ENCODE measurements at places on chromosomes 1 and 21.

GRCh38 chr1:66831529-66832239, 30.6 kb upstream of the INSL5 start:
- DNase-seq, result no peak

DNA sequence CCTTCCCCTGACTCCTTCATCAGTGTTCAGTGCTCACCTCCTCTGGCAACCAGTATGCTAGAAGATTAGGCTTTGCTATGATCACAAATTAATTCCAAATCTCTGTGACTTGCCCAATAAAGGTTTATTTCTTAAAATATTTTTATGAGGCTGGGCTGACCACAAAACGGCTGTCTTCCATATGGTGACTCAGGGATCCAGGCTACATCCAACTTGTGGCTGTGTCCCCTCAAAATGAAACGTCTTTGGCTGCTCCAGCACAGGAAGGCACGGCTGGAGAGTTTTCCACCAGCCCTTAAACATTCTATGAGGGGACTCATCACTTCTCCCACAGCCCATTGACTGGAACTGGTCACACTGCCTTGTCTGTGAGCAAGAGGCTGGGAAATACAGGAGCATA, 131.5 kb downstream of the HUNK start:
- DNase-seq, result no peak

DNA sequence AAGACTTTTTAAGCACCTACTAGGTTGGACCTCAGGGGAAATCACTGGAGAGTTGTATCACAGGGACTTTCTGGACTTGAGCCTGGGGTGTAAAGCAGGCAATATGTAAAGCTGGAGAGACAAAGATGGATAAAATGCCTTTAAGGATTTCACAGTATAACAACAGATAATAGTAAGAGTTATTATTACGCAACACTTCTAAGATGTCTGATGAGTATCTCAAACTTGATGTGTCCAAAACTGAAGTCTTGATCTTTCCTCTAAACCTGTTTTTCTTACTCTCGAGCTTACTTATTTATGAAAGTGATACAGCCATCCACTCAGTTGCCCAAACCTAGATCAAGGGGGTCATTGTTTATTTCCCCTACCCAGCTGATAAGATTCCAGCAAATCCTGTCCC, 2.1 kb upstream of the STRIP1 start:
- no peak for DNase-seq

DNA sequence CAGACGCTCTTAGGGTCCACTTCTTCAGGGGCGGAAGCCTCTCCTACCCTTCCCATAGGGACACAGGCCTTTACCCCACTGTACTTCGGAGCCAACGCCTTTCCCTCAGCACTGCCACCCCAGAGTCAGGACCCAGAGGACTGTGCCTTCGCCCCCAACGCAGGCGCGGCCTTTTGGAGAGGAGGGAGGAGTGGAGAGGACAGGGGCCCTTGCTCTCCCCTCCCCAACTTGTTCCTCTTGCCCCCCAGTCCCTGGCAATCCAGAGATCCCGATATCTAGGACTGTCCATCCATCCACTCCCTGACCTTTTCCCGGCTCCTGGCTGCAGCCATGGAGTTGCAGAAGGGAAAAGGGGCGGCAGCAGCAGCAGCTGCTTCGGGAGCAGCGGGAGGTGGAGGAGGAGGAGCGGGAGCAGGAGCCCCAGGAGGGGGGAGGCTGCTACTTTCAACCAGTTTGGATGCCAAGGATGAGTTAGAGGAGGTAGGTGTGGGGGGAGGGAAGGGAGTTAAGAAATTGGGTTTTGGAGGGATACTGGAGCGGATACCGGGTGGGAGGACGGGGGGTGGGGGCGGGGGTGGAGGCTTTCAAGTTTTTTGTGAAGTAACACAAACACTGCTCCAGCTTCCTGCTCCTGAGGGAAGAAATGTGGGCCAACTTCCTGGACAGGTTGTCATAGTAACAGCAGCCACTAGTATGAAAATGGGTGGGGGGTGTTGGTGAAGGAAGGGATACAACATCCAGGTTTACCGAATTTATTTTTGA, 636 bp downstream of the INTS3 start:
- DNase-seq, result peak; percentile 43

GRCh38 chr1:95098196-95098595, 19.0 kb upstream of the TLCD4 start:
- DNase-seq, result no peak

DNA sequence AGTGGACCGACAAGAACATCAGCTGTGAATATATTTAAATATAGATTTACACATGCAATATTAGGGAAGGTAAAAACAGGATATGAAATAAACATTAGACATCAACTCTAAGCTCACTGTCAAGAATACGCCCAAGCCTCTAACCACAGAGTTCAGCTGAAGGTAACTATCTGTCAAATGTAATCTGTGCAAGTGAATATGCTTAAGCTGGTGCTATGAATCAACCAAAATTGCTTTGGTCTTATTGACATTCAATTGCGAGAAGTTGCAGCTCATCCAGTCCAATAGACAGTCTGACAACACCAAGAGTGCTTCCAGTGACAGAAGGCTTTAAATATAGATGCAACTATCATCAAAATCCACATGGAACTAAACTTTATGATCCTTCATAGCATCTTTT, 32.3 kb downstream of the USH2A start:
- DNase-seq, result no peak

DNA sequence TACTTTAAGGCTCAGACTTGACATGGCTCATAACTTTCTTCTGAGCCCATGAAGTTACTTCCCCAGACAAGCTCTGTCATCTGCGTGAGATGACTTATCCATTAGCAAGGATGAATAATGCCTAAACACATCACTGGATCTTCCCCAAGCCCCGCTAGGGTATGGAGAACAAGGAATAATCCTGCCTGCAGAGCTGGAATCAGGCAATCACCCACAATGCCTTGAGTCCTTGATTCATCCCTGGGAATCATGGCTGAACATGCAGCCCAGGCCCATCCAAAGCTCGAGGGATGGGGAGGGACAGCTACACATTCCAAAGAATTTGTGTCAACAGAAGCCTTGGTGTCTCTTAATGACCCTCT, 131.7 kb downstream of the PSMG1 start:
- DNase-seq, result no peak

GRCh38 chr1:192615055-192615454, 20.9 kb upstream of the RGS13 start:
- no peak for DNase-seq

DNA sequence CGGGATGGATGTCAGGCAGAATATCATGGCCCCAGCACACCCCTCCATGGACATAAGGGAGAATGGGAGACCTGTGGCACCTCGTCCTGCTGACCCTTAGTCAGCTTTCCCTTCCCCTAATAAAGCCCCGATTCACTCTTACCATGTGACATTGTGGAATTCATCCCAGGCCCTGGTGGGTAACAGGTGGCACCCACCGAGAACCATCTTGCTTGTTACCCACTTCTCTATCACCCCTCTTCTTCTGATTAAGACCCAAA, 32.9 kb downstream of the CSMD2 start:
- DNase-seq, result no peak

- no peak for DNase-seq
Measured at GRCh38 chr1:148162363-148162762, 10.3 kb upstream of the NBPF11 start.

DNA sequence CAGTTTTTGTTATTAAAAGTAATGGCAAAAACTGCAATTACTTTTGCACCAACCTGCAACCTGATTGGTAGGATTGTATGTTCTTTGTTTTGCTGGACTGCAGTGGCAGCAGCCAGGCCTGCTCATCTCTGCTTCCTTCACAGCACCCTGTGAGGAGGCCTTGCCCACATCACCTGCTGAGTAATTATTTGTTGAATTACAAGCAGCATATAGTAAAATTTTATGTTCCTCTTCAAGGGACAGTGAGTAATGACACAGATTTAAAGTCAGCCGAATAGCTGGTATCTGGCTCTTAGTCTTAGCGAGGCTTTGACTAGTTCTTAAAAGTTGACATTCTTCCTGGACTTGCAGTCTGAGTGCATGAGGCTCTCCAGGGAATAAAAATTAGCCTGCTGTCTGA, 435.1 kb downstream of the PRDM2 start:
- DNase-seq, result no peak

DNA sequence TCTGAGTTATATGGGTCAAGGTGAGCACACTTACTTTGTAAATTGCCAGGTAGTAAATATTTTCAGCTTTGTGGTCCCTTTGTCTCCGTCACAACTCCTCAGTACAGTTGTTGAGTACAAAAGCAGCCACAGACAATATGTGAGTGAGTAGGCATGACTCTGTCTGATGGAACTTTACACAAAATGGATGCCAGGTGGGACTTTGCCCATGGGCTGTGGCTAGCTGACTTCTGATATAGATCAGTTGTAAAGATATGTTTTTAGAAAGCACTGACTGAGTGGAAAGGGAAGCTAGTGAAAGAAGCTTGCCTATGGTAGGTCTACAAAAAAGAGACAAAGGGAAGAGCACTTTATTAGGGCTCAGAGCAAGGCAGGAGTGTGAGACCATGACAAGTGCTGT, 23.1 kb upstream of the IGSF5 start:
- DNase-seq, result no peak

DNA sequence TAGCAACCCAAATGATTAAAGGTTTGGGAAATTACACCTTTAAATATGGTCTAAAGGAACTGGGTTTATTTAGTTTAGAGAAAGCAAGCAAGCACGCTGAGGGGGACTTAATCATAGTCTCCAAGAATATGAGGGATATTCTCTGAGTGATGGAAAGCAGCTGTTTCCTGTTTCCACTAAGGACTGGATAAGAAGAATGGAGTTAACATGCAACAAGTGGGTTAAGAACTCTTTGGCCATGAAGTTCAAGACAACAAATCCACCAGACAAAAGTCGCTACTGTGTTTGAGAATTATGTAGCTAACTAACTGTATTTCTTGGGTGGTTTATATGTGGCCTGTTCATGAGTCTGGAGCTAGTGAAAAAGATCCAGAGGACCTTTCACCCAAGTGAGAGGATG, 85.7 kb downstream of the TGFB2 start:
- DNase-seq, result no peak

DNA sequence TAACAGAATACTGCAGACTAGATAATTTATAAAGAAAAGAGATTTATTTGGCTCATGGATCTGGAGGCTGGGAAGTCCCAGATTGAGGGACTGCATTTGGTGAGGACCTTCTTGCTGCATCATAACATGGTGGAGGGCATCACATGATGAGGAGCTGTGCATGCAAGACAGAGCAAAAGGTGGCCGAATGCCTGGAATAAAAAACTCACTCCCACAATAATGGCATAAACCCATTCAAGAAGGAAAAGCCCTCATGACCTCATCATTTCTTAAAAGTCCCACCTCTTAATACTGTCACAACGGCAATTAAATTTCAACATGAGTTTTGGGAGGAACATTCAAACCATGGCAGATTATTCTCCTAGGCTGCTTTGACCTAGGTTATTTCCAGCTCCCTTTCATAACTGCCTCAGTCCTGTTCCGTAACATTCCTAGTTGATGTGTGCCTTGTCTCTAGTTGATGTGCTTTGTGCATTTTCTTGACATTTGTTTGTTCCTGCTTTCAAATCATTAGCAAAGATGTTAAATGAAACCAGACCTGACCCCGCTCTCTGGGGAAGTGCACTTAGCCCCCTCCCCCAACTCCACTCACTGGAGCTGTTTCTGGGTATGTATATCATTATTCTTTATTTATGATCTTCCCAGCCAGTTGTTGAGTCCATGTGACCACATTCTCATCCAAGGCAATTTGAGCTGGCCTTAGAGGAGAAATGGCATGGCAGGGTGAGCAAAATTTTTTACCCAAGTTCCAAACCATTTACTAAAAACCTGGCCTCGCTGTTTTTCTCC, 148.5 kb downstream of the GDAP2 start:
- DNase-seq, result no peak

DNA sequence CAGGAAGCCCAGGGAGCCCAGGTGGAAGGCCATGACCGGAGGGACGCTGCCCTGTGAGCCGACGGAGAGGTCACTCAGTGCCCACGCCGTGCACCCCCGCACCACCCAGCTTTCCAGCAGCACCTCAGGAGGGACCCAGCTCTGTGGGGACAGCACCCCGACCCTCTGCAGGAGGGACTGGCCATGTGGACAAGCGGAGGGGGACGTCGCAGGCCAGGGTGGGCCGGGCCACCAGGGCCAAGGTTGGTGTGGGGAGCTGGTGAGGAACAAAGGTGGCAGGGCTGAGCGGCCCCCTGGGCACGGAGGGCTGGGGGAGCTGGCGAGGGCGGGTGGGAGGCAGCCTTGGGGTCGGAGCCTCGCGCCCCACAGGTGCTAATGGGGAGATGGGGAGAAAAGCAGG, 22.8 kb downstream of the NADK start:
- DNase-seq, result no peak

- no peak for DNase-seq
Measured at GRCh38 chr1:57473448-57473847, 49.6 kb upstream of the DAB1 start.

- DNase-seq, result no peak
Measured at GRCh38 chr1:118974661-118975060, 13.5 kb downstream of the TBX15 start.

GRCh38 chr1:248710305-248710900, 7.8 kb upstream of the OR14I1 start:
- DNase-seq, result no peak

GRCh38 chr1:183589384-183589783, 875 bp downstream of the NCF2 start:
- no peak for DNase-seq

DNA sequence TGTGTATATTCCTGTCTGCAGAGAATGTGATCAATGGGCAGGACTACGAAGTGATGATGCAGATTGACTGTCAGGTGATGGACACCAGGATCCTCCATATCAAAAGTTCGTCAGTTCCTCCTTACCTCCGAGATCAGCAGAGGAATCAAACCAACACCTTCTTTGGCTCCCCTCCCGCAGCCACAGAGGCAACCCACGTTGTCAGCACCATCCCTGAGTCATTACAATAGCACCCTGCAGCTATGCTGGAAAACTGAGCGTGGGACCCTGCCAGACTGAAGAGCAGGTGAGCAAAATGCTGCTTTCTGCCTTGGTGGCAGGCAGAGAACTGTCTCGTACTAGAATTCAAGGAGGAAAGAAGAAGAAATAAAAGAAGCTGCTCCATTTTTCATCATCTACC, 65.2 kb downstream of the OLFML2B start:
- DNase-seq, result no peak

- DNase-seq, result no peak
Measured at GRCh38 chr1:188429386-188429785, 1600.6 kb downstream of the PLA2G4A start.

- no peak for DNase-seq
Measured at GRCh38 chr1:224874775-224875174, 54.7 kb upstream of the DNAH14 start.

- DNase-seq, result no peak
Measured at GRCh38 chr1:12491656-12492055, 126.4 kb downstream of the DHRS3 start.
